ENCODE measurements at places on chromosomes 5 and 9.

- no peak for DNase-seq
Measured at GRCh38 chr5:170681013-170681433, 102.5 kb upstream of the GABRP start.

- DNase-seq = no peak
Measured at GRCh38 chr5:14744296-14745187, 80.0 kb downstream of the OTULIN start.

DNA sequence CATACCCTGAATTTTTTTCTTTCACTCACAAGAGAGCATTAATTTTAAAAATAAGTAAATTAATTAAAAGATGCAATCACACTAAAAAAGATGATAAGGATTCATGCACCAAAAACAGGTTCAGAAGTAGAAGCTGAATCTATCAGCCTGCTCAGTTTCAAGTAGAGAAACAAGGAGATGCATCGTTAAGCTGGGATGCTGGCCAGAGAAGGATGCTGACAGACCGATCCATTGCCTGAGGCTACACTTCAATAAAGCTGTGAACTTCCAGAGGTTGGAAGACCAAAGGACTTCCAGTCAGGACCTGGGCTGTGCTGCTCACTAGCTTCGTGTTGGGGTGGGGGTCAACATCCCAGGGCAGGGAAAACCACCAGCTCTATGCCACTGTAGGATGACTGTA, 457.7 kb downstream of the EFNA5 start:
- no peak for DNase-seq

DNA sequence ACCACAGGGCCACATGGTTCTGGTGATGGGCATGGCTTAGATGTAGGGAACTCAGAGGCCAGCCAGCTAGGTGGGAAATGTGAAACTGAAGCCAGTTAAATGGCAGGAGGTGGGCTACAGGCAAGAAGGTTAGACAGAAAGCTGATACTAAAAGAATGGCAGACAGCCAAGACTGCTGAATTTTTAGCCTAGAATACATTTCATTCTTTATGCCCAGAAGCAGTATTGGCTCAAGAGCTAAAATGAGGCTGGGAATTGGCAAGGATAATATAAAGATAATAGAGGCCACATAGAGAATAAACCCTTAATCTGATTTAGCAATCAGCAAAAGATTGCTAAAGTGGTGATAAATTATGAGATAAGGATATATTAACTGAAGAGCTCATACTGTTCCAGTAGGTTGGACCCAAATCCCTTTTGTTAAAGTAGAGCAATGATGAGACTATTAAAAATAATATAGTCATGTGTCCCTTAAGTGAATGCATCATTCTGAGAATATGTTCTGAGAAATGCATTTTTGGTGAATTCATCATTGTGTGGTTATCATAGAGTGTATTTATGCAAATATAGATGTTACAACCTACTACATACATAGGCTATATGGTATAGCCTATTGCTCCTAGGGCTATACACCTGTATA, 234.3 kb downstream of the CHSY3 start:
- DNase-seq = no peak

DNA sequence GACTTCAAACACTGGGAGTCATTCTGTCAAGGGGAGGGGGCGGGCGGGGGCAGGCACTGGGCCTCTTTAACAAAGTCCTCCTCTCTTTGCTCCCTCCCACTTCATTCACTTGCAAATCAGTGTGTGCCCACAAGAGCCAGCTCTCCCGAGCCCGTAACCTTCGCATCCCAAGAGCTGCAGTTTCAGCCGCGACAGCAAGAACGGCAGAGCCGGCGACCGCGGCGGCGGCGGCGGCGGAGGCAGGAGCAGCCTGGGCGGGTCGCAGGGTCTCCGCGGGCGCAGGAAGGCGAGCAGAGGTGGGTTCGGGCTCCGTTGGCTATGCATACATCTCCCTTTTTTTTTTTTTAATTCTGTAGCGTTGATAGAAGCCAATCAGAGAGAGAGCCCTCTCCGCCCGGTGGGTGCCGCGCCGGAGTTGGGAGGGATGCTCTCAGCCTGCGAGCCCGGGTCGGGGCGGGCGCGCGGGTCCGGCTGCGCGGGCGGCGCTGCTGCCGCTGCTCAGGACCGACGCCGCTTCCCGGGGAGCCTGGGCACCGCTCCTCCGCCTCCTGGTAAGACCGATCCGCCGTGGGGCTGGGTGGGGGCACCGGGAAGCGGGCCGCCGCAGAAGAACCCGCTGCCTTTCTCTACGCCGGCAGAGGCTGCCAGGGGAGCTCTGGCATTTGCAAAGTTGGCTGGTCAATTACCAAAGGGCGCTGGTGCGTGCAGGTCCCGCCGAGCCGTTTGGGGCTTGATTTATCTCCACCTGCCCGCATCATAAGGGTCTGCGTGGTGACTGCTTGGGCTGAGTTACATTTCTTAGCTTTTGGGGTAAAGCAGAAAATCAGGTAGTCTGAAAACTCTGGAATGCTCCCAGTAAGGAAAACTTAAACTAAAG, at the start of gene CDH6:
Gene CDH6 (plus strand): TSS at position 96 of the 877 bp plus-strand sequence. CDS start 73,788 bp downstream, outside the sequence.
- DNase-seq = no peak

DNA sequence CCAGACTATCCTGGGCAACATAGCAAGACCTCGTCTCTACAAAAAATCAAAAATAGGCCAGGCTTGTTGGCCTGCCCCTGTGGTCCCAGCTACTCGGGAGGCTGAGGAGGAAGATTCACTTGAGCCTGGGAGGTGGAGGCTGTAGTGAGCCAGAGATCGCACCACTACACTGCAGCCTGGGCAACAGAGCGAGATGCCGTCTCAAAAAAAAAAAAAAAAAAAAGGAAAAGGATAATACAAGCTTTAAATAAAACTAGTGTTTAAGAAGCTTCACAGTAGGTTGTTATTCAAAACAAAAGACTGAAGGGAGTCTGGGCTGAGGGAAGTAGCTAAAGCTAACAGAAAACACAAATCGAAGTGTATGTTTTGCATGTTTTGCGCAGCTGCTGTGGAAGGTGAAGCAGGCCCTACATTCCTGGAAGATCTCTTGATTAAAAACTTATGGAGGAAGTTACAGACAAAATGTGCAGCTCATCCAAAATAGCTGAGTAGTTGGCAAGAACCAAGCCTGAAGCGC, 581 bp upstream of the C9orf40 start:
- no peak for DNase-seq

GRCh38 chr5:115806986-115807653, 9.3 kb downstream of the CDO1 start:
- no peak for DNase-seq

- DNase-seq = no peak
Measured at GRCh38 chr9:38183994-38184568, 115.1 kb upstream of the SHB start.

- DNase-seq = no peak
Measured at GRCh38 chr9:1100945-1101344, 50.8 kb downstream of the DMRT2 start.

DNA sequence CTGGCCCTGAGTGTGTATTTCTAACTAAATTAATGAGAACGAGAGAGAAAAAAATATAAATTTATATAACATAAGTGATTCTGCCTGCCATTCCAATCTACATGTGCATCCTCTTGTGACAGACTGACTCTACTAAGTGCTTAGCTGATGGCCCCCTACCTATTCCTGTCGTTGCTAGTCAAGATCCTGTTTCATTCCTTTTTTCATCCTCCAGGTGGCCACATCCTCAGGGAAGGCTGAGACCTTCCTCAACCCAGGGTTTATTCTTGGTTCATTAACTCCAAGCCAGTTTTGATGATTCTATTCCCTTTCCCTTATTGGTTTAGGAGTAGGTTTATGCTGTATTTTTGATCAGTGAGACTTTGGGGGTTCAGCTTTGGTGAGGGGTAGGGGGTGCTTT, 201.3 kb downstream of the C9orf152 start:
- no peak for DNase-seq

DNA sequence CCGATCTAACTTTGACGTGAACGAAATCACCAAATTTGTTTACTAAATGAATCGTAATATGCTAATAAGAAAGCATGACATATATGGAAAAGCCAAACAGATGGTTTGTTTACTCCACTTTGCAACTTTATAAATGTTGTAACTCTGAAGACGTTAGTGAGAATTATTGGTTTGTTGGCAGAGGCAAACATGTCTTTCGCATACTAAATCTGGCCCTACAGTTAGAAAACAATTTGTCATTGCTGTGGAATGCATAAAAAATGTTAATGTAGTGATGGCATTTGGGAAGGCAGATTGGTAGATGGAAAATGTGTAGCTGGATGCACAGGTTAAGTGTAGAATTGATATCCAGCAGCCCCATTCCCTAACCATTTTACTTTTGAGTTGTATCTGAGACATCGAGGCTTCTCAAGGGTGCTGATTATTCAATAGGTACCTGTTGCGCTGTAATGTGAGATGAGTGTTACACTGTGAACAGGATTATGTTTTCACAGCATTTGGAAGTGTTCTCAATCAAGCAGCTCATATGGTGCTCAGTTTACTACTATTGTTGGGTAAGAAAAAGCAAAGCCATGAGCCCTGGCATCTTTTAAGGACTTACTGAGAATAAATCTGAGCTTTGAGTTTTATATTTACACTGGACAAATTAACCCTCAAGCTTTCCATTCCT, 444.8 kb downstream of the BNC2 start:
- no peak for DNase-seq

DNA sequence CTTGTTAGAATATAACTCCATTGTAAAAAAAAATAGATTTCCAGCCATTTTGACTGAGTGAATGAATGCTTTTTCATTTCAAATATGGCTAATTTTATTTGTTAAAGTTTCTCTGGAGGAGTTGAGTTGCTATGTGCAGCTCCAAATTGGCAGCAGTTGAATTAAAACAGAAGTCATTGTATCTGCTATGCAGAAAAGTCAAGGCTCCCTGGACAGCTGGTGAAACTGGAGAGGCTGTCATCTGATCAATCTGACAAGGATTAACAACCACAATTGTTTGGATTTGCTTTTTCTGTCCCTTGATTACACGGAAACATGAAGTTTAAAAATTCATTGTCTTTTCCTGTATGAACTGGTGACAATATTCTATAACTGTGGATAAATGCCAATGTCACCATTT, 713.9 kb downstream of the EFNA5 start:
- no peak for DNase-seq

GRCh38 chr9:81634915-81635516, 54.3 kb downstream of the TLE1 start:
- no peak for DNase-seq

- DNase-seq = no peak
Measured at GRCh38 chr5:92119110-92119509, 736.0 kb upstream of the ARRDC3 start.

GRCh38 chr5:173412566-173412965, 84.4 kb upstream of the STC2 start:
- DNase-seq = no peak

GRCh38 chr9:31674264-31674663, 710.2 kb upstream of the ACO1 start:
- no peak for DNase-seq

DNA sequence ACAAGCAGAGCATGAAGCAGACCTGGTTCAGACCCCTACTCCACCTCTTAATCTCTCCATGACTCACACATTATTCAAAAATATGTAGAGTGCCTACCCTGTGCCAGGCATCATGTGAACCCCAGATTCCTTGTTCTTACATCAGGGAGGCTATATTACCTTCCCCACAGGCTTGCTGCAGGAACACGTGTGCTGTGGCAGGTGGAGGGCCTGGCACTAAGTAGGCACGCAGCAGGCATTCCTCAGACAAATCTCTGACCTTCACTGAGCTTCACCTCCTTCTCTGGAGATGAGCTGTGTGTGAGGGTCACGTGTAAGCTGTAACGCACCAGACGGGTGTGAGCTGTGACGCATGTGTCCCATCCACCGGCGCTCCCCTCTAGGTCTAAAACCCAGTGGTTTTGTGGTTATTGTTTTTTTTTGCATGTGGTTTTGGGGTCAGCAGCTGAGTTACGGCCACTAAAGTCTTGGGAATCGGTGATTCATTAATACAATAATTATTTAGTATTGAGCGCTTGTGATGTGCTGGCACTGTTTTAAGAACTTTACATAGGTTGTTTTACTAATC, 30.3 kb downstream of the ANGPTL2 start:
- DNase-seq = no peak

DNA sequence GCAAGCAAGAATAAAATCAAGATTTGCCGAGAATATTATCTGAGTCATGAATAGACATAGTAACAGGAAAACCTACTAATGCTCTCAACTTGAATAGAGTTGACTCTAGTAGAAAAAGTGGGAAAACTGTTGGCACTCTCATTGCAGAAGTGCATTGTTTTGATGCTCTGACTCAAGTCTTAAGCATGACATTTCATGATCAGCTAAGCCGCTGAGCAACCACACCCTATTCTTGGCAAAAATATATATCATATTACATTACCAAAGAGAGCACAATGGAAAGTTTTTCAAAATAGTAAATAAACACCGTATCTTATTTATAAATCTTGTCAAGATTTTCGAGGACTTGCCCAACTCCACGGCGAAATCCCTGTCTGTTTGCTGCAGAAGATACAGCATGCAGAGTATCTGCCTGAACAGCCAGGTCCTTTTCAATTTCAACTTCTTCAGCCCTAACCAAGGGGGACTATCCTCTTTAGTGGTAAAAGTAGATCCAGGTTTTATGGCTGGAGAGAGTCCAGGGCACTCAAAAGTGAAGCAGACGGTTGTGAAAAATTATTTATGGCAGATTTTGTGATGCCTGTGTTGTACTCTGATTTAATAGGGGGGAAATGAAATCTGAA, 13.9 kb upstream of the ADAMTSL1 start:
- no peak for DNase-seq

DNA sequence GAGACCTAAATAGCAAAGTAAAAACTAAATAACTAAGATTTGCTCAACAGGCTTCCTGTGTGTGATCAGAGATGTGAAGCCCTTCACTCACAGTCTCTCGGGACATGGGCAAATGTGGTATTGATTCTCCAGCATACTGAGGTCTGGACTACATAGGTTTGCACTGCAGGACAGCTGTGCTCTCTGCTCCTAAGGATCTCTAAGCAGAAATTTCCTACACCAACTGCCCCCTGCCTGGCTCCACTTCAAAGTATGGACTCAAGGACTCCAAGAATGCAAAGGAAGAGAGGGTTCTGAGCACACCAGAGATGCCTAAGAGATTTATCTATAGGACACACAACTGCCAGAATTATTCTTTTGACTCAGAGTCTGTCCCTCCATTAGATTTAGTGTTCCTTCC, 487.2 kb downstream of the SEMA5A start:
- no peak for DNase-seq

All from activated CD4-positive, alpha-beta T cell treated with anti-CD3 and anti-CD28 coated beads, Interleukin-2, amount 50 U/mL, for 24 hours (primary cell).